ENCODE measurements at places on chromosomes 6 and 20.

GRCh38 chr6:6600875-6601274, 12.4 kb downstream of the LY86 start:
- no peak for DNase-seq

GRCh38 chr6:124881898-124882578, 80.2 kb upstream of the RNF217 start:
- DNase-seq: peak; percentile 9

GRCh38 chr6:127117979-127118297, 533 bp upstream of the RSPO3 start:
- DNase-seq: no peak

DNA sequence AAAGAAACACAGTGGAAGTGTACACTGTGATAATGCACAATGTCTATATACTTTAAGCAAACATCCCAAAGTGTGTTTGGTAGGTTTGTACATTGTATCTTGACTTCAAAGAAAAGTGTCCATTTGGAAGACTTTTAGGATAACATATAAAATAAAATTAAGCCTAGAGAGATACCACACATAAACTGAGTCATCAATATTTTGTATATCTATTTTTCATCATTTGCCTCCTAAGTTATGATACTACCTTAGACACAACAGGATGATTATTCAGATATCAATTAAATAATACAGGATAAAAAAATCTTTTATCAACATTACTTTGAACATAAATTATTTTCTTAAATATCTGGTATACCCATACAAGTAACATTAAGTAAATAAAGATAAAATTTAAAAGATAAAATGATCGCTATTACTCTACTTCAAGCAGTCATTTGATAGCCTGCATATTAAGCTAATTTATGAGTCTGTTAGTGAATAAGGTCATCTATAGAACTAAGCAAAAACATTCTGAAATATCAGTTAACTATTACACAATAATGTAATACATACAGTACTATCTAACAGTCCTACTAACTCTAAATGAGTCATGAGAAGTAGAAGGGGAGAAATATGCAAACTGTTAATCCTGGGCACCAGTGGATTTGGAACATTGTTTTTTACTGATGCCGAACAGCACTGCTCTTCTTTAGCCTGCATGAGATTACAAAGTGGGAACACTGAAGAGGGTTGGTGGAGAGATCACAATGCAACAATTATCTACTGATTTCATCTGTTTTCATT, 158.4 kb upstream of the SIM1 start:
- no peak for DNase-seq

GRCh38 chr6:36334832-36335459, 1.7 kb downstream of the BNIP5 start:
- peak; percentile 69 for DNase-seq
